ENCODE measurements at places on chromosomes 4 and X.

DNA sequence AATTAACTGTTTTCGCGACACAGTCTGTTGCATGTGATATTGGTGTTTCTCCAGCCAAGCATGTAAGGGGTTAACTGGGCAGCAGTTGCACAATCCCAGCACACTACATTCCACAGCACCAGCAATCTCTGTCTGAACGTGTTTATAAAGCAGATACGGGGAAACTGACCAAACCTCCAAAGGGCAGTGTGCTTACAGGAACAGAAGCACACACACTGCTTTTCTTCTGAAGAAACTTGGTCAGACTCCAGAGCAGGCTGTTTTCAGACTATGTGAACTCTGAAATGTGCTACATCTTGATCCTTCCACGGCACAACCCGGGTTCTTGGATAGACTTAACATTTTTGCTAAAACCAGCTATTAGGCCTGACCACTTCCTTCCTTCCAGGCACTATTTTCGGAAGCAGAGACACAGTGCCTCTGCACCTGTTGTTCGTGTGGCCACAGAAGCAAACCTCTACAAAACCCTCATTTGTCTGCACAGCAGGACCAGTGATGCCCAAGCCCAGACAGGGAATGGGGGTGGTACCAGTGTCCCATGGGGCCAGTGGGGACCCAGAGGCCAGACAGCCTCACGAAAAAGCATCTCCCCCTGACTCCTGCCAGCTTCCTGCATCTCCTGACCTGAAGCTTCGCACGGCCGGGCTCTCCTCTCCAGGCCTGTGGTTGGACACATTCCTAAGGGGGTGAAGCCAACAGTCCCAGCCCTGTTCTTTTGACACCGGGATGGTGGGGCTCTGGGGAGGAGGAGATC is 90.1 kb downstream of the IRF2 start:
- DNase-seq = no peak
- peaks cover 37% of the 10 kb centered on the region for H3K36me3 ChIP-seq
- no peaks in the 10 kb centered on the region for H3K27me3 ChIP-seq
- no peak overlapping the region for H3K27ac ChIP-seq
- peaks cover 20% of the 10 kb centered on the region for H3K4me1 ChIP-seq
- no peak overlapping the region for H3K4me3 ChIP-seq

DNA sequence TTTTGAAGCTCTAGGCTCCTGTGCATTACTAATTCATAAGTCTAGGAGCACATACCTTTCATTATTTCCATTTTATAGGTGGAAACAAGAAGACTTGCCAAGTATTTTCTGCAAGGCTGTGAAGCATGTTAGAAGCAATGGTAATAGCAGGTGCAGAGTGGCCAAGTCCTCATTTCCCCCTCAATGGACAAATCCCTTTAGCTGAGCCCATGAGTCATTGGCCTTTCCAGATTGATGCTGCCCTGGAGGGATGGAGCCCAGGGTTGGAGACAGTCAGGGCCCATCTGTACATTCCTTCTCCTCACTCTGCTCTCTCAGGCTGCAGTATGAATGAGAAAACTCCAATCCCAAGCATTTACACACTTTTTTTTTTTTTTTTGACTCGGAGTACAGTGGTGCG is 6.6 kb downstream of the MGST2 start:
- H3K4me3 ChIP-seq = no peak overlapping the region
- no peak for DNase-seq
- H3K27me3 ChIP-seq = no peaks in the 10 kb centered on the region
- H3K27ac ChIP-seq = no peak overlapping the region
- H3K36me3 ChIP-seq = no peaks in the 10 kb centered on the region

DNA sequence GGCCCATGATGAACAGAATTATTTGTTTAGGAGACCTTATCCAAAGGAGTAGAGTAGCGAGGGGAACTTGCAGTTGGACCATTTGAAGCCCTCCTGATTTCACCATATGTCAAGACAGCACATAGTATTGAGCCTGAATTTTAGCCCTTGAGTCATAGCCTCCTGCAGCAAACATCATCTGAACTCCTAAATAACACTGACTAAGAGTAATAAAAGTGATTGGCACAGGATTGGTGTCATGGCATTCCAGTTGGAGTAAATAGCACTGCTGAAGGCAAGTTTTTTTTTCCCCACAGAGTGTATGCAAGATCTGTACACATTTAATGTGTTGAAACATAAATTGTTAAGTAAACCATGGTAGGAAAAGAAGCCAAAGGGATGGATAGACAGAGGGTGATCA is 89.0 kb downstream of the COMMD8 start:
- H3K36me3 ChIP-seq = no peaks in the 10 kb centered on the region
- no peaks in the 10 kb centered on the region for H3K27me3 ChIP-seq
- DNase-seq = no peak
- no peaks in the 10 kb centered on the region for H3K4me1 ChIP-seq
- H3K27ac ChIP-seq = no peak overlapping the region
- no peak overlapping the region for H3K4me3 ChIP-seq

GRCh38 chrX:121641560-121641959 is 594.1 kb downstream of the GLUD2 start:
- H3K36me3 ChIP-seq = no peaks in the 10 kb centered on the region
- no peak overlapping the region for H3K4me3 ChIP-seq
- no peaks in the 10 kb centered on the region for H3K27me3 ChIP-seq
- no peak overlapping the region for H3K27ac ChIP-seq
- DNase-seq = no peak
- no peaks in the 10 kb centered on the region for H3K4me1 ChIP-seq

GRCh38 chrX:644304-645281 is 14.0 kb downstream of the SHOX start:
- DNase-seq = no peak
- H3K27ac ChIP-seq = no peak overlapping the region
- peaks cover 36% of the 10 kb centered on the region for H3K27me3 ChIP-seq
- no peaks in the 10 kb centered on the region for H3K36me3 ChIP-seq

GRCh38 chr4:147480891-147481576 is at the start of gene EDNRA:
Gene EDNRA, plus strand, starts transcription at chr4:147481097. Its CDS starts 4,585 bp downstream, at chr4:147485682.
- DNase-seq = peak; percentile 36
- no peaks in the 10 kb centered on the region for H3K36me3 ChIP-seq
- no peak within 1 kb of the TSS for H3K27ac ChIP-seq
- H3K27me3 ChIP-seq = no peaks in the 10 kb centered on the region

All from neuronal stem cell (in vitro differentiated cells).